ENCODE measurements at places on chromosomes 1 and 21.

GRCh38 chr1:15062479-15063099 lies 91.0 kb upstream of the TMEM51 start:
- DNase-seq, result no peak

DNA sequence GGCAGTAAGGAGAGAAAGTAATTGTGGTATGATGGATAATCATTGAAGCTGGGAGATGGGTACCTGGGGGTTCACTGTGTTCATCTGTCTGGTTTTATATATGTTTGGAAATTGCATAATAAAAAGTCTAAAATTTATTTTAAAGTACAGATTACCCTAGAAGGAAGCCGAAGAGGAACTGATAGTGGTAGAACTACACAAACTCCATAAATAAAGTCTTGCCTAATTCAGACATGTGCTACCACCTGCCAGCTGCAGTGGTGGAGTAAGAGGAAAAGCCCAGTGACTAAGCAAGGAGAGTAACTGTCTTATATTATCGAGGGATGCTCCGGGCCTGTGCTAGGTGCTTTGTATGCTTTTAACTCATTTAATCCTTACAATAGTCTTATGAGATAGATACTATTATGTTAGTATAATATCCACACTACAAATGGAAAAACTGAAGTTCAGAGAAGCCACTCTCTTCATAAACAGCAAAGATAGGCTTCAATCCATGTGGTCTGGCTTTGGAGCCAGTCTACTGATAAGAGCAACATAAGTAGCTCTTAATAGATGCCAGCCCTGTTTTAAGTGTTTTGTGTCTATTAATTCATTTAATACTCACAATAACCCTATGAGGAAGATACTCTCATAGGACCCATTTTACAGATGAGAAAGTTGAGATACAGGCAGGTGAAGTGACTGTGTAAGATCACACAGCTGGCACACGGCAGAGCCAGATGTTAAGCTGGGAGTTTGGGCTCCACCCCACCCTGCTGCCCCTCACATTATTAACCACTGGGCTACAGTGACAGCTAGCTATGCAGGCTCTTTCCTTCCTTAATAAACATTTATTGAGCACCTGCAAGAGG lies 56.8 kb upstream of the HNRNPU start:
- no peak for DNase-seq

DNA sequence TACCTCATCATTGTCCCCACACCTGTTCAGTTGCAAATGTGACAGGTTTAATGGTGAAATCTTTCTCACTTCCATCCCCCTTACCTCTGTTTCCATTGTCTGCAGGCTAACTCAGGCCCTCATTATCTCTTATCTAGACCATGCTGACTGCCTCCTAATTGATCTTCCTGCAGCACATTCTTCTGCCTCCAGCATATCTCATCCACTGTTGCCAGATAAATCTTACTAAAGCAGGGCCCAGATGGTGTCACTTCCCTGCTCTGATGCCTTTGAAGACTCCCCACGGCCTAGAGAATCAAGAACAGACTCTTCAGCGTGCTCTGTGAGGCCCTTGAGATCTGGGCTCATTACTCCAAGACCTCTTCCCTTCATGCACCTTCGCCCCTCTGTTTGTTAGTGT lies 230.1 kb downstream of the DUSP10 start:
- DNase-seq, result no peak

GRCh38 chr1:159881622-159882526 lies 18.1 kb downstream of the CFAP45 start:
- DNase-seq, result peak; percentile 95

- DNase-seq, result no peak
Observed at GRCh38 chr1:116909512-116910378, at the start of gene PTGFRN. Gene PTGFRN, plus strand, starts transcription at chr1:116909916. Its CDS starts 288 bp downstream, at chr1:116910204.

DNA sequence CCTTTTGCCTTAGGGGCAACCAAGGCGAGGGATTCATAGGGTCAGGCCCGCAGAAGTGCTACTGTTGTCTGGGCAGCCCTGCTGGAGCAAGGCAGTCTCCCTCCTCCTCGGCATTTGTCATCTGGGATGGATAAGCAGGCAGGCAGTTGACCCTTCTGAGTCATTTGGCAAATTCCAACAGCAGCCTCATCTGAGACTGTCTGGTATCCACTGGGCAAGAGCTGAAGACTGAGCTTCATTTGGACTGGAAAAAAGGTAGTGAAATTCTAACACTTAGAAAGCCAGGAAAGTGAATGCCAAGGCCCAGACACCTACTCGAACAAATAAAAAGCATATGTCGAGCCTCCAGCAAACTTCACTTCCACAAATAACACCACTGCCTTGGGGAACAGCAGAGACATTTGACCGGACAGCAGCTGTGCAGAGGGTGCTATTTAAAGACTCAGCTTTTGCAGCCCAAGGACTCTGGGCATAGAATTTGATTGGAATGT lies 4.0 kb upstream of the ZBTB40 start:
- no peak for DNase-seq

- DNase-seq, result no peak
Observed at GRCh38 chr1:162942916-162943559, 82.1 kb upstream of the CCDC190 start.

- DNase-seq, result no peak
Observed at GRCh38 chr21:44259082-44259705, 2.5 kb downstream of the DNMT3L start.

DNA sequence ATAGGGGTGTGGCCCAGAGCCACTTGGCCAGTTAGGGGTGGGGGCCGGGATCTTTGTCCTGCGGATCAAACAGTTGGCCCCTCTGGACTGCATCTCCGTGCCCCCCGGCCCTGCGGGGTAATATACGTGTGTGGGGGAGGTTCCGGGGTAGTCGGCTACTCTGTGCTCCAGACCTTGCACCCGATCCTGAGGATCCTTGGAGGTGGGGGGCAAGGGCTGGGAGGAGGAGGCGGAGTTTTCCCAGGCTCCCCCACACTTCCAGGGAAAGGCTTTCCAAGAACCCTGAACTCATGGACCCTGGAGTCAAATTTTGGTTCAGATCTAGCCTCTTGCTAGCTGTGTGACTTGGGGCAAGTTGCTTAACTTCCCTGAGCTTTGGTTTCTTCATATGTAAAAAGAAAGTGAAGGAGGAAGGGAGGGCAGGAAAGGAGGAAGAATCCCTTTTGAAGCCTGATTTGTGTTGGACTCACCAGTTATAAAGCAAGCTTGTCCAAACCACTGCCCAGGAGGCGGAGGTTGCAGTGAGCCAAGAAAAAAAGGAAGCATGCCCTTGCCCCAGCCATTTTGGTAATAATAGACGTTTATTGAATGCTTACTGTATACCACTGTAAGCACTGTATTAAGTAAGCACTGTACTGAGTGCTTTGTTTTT lies 686 bp downstream of the MIIP start:
- no peak for DNase-seq

- DNase-seq, result peak; percentile 12
Observed at GRCh38 chr1:107480548-107481415, 339.9 kb downstream of the NTNG1 start.

DNA sequence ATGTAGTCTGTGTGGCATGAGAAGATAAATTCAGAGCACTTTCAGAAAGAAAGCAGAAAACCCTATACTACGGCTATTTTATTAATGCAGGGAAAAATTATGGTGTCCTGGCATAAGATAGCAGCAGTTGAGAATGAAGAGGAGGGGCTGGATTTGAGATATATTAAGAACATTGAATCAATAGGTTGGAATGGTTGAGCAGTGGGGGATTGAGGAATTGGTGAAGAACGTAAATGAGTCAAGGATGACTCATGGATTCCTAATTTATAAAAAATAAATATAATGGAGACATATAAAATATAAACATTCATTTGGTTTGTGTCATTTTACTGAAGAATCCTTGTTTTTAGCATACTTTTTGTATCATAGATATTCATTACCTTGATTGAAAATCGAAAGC lies 234.3 kb upstream of the ADAMTS5 start:
- DNase-seq, result no peak

DNA sequence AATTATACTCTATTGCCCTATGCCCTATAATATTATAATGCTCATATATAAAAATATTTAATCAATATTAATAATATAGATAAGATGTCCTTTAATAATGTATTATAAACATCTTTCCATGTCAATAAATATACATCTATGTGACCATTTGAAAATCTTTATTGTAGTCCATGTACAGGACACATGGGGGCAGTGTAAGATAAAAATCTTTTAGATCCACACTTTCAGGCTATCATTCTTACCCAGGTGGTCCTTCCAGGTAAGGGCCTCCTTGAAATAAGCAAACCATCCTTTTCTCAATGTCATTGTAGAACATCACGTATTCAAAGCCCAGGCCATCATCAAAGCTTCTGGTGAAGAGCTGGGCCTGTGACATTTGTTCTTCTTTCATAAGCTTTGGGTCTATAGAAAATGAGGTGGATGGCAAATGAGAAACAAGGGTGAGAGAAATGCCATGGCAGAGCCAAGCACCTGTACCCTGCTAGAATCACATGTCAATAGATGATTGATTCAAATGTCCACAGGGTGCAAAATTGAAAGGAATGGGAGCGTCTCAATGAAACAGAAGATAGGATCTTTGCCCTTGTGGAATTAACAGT lies 20.2 kb downstream of the THEM4 start:
- DNase-seq, result no peak

GRCh38 chr21:45209685-45210284 lies 77.9 kb downstream of the POFUT2 start:
- no peak for DNase-seq

- no peak for DNase-seq
Observed at GRCh38 chr1:3620708-3621107, 4.1 kb upstream of the TPRG1L start.

DNA sequence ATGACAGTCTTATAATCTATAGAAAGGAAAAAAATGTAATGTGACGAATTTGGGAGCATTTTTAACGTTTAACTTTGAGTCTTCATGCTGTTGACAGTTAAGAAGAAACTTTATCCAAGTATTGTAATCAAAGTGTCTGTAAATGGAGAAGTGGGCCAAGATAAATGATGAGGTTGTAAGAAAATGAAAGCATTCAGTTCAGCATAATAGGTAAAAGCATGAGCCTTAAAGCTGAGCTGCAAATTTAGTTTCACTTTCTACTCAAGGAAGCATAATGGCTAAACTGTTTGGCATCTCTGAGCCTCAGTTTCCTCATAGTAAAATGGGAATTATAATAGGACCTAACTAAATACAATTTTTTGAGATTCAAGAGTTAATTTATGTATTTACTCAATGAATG lies 1554.8 kb downstream of the KCNT2 start:
- no peak for DNase-seq

GRCh38 chr1:147833231-147833860 lies 69.2 kb upstream of the GJA8 start:
- DNase-seq, result no peak

Data from kidney capillary endothelial cell (primary cell).